NCI-H510A treated with DMSO at 0.1 percent for 48 hours (cell line): ENCODE measurements at places on chromosomes 12 and 14.

GRCh38 chr12:131021154-131021541 is 67.4 kb downstream of the ADGRD1 start:
- DNase-seq, result no peak

DNA sequence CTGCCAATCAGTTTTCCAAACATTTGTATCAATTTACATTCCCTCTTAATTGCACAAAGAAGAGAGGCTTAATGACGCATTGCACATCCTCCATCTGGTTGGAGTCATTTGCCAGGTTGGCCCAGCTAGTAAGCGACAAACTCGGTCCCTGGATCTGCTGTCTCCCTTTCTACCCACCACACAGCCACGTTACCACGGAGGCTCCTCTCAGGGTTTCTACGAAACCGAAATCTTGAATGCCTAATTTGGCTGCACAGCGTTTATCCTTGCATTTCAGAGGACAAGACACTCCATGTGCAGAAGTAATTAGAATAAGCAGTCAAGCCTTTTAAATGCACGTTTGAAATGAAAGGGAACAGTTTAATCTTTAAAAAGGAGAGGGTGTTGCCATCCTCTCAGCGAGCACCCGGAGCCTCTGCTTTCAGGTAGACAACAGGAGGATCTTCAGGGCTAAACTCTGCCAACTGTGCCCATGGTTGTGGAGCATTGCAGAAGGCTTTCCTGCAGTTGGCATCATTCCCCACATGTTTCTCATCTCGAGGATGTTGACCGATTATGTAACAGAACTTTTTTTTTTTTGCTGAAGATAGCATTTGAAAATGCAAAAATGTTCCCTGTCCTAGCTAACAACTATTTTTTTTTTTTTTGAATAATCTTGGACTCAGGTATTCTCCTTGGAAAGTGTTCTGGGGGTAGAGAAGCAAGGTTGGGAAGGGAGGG is 37.8 kb downstream of the SLC24A4 start:
- DNase-seq, result no peak

GRCh38 chr12:7351177-7351576 is 47.3 kb downstream of the ACSM4 start:
- no peak for DNase-seq

- DNase-seq, result no peak
Measured at GRCh38 chr14:69537900-69538299, 36.8 kb downstream of the CCDC177 start.

- DNase-seq, result no peak
Measured at GRCh38 chr12:119676573-119676972, 8.6 kb downstream of the PRKAB1 start.

DNA sequence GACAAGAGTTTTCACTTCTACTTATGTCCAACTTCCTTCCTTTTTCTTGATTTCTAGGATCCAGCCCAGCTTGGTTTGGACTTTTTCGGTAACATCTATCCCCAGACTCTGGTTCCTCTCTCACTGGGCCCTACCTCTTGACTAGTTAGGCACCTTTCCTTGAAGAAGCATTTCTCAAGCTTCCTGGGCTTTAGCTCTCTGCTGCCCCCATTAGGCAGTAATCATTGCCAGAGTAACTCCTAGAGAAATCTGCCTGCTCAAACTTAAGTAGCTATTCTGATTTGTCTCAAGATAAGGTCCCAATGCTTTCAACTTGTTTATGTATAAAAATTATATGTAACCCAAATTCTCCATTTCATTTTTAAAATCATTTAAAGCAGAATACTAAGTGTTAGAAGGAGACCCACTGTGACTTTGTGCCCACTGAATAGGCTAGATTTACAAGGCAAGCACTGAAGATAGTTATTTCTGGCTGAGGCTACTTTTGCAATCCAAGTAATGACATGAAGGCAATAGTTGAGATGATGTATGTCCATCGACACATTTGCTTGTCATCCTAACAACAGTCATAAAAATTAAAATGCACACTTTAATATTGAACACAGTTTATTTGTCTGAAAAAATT is 275.0 kb upstream of the G2E3 start:
- peak; percentile 4 for DNase-seq

GRCh38 chr12:106369624-106370346 is 12.2 kb downstream of the POLR3B start:
- no peak for DNase-seq

DNA sequence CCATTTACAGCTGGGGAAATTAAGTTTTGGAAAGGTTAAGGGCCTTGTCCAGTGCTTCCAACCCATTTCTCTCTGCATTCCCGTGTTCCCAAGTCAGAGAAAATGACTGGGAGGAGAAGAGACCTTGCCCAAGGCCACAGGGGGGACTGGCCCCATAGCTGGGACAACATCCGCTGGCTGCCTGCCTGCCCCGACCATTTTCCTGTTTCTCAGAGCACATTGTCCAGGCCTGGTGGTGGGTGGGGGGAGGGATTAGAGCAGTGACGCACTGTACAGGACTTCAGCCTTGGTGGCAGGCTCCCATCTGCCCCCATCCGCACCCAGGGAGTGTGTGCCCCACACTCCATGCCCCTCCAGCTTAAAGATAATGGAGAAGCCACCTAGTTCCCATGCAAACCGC is 27.7 kb downstream of the DIO3 start:
- no peak for DNase-seq

DNA sequence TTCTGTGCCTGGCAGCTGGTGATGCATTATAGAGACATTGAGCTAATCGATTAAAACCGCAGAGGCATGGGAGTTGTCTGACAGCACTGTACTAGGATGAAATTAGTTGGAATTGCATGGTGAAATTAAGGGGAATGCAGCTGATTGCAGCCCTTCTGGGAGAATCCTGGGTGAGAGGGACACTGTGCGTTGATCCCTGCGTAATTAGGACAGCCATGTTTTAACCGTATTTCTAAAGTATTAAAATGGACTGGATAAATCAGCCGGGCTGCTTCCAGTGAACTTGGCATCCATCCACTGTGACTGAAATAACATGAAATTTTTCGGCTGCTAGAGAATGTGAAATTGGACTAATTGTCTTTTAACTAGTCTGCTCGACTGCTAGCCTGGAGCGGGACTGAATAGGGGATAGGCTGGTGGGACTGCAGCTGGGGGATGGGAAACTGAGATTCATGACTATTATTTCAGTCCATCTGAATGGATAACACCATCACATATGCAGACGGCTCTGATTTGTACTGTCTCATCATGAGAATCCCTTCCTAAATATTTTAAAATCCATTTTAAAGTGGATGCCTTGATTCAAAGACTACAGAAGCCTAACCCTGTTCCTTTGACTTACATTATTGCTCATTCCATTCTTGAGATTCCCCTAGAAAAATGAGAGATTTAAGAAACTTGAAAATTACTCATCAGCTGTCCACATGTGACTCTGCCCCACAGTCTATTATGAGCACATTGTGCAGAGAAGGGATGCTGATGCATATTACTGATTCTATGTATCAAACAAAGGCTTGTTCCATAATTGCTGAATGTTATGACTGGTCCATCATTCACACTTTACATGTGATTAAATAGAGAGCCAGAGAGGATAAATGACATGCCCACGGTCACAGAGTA is 343.9 kb downstream of the NPAS3 start:
- no peak for DNase-seq

DNA sequence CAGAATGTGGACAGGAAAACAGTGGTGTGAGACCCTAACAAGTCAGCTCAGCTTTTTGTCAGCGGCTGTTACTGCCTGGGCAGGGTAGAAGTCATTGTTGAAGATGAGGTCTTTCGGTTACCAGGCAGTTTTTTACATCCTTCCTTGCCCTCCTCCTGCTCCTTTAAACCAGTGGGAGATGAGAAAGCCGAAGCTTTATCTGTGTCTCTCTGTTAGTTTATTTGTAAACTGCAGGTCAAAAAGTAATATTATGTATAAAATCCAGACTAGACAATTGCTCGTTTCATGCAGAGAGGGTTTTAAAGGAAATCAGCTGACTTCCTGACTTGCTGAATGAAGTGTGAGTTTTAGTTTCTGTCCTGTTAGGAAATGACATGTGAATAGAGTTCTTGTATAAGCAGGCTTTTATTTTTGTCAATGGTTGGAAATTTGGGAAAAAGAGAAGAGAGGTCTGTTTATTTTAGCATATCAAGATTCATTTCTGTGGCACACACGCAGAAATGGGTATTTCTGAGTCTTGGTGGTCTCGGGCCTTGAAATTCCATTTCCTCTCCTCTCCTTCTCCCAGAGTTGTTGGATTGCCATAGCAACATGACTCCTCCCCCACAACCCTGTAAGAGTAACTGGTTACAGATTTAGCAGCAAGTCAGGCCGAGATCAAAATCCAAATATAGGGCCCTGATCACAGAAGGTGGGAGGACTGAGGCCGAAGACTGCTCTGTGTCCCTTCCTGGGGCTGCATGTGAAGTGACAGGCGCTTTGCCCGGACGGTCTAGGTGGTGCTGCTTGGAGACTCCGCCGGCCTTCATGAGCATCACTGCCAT is 60.8 kb downstream of the SAMD4A start:
- no peak for DNase-seq

DNA sequence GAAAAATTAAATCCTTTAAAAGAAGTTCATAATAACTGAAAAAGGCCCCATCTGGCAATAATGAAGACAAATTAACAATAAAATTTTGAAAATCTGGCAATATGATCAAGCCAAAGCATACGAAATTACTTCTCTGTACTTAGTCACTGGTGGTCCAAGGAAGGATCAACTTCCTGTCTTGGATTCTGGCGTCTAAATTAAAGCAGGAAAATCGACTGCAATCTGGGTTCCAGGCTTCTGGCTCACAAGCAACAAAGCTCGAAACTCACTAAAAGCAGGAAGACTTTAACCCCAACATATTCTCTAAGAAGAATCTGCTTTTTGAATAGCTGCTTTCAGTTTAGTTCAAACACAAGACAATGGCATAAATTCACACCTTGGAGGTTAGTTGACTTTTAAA is 49.7 kb downstream of the LRIG3 start:
- DNase-seq, result no peak

DNA sequence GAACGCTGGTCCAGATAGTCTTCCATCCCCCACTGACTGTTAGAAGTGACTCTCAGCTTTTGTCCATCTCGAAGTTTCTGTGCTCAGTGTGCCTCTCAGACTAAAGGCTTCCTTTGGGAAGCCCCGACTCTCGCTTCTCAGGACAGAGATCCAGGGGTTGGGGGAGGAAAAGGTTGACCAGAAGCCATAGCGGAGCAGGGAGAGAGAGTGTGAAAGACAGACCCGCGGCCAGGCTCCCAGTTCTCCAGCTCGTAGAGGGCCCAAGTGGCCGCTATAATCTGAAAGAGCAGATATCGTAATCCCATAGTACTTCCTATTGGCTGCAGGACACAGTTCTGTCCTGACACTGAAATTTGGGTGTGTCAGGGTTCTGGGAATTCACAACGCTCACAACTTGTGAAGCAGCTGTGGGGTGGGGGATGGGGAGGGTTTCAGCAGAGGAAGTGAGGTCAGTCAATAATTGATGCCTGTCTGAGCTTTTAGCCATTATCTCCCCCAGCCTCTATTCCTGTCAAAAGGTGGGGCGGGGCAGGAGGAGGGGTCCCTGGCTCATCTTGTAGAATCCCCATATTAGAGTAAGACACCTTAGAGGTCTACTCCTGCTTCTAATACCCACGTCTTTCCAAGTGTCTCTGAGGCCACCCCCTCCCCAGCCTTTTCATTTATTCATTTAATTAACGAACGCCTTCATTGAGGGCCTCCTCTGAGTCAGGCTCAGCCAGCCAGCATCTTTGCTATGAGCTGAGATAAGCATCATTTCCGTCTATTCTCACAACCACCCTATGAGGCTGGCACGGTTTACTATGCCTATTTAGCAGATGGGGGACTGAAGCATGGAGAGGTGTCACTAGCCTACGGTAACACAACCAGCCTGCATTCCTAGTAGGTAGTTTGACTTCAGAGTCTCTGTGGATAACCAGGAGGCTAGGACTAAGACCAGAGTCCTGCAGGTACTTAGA is 1.6 kb upstream of the ACVRL1 start:
- no peak for DNase-seq

- DNase-seq, result no peak
Measured at GRCh38 chr12:54253240-54253639, 26.7 kb downstream of the CBX5 start.

DNA sequence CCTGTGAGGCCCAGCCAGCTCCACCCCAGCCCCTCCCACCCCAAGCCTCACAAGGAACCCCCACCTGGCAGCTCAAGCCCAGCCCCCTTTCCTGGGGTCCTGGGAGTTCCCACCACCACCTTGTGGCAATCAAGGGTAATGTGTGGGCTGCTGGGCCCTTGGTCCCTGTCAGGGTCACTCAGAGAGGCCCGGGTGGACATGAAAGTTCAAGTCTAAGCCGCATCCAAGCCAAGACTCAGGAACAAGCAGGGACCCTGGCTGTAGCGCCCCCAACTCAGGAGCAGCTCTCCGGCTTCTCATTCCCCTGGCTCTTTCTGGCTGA is 106.4 kb upstream of the C14orf180 start:
- no peak for DNase-seq

DNA sequence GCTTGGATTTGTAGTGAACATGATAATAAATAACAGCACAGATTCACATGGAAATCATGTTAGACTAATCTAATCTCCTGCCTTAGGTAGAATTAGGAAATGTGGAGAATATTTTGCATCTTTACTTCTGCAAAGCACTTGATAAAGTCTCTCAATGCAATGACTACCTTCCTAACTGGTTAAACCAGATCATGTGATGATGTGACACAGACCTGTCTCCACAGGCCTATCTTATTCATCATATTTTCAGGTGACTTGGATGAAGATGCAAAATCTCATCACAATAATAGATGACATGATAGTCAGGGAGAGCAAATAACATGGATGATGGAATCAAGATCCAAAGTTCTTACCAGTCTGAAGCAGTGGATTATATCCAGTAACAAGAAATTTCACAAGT is 38.5 kb upstream of the RNASE1 start:
- no peak for DNase-seq

- DNase-seq, result no peak
Measured at GRCh38 chr12:114747012-114747858, 63.3 kb upstream of the TBX3 start.

GRCh38 chr12:16350682-16351081 is 3.2 kb downstream of the MGST1 start:
- no peak for DNase-seq
